CD4-positive, alpha-beta T cell (primary cell): ENCODE measurements at places on chromosomes 4 and X.

- DNase-seq = no peak
Observed at GRCh38 chr4:185307136-185307950, 88.4 kb downstream of the LRP2BP start.

- no peak for DNase-seq
Observed at GRCh38 chrX:97405031-97405660, 521.4 kb downstream of the RPA4 start.

DNA sequence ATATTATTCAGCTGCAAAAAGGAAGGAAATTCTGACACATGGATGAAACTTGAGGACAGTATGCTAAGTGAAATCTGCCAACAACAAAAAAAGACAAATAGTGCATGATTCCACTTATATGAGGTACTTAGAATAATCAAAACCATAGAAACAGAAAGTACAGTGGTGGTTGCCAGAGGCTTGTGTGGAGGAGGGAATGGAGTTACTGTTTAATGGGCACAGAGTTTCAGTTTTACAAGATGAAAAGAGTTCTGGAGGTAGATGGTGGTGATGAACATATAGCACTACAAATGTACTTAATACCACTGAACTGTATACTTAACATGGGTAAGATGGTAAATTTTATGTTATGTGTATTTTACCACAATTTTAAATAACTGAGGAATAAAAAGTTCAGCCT lies 212.0 kb upstream of the KLF3 start:
- DNase-seq = no peak

DNA sequence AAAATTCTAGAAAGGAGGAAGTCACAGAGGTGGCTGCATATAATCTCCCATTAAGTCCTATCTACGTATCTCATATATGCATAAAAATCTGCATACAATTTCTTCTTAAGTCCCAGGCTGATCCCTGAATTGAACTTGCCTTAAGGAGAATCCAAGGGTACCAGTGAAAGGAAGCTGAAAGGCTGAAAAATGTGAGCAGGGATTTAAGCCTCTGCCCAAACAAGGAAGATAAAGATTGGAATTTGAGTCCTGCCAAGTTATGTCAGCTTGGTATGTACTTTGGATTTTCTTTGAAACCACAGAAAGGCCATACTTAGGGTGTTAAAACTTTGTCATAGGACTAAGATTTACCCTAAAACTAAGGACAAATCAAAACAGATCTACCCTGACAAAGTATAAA lies 26.5 kb upstream of the GEMIN8 start:
- no peak for DNase-seq

DNA sequence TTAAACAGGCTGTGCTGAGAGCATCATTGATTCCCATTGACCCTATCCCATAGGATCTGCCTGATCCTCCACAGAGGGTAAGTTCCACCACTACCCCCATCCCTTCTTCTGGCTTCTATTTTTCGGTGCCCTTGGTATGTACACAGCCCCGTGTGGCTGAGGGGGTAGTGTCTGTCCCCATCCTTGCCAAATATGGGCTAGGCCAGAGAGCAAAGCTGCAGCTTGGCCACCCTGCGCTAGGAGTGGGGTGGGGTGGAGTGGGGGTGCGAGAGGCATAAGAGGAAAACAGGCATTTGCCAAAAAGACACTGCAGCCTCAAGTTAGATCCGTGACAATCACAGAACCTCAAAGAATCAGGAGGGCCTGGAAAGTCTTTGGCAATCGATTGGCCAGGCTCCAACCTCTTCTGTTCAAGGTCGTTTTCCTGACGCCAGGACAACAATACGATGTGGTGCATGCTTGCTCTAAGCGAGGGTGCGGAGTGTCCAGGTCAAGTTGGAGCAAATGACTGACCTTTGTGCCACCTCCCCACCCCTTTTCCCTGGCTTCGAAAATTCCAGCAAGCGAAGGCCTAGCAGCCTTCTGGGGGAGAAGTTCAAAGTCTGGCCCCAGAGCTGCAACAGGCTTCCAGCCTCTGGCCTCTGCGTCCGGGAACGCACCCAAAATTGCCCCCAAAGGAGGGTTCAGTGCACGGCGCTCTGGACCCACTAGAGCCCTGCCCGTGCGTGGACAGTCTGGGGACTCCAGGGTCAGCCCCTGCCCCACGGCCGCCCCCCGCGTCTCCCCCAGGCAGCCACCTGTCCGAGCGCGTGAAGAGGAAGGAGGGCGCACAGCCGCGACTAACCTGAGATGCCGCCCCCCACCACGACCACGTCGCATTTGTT lies 598 bp downstream of the MAOB start:
- DNase-seq = no peak

GRCh38 chr4:140170299-140170698 lies 16.3 kb upstream of the MAML3 start:
- no peak for DNase-seq

DNA sequence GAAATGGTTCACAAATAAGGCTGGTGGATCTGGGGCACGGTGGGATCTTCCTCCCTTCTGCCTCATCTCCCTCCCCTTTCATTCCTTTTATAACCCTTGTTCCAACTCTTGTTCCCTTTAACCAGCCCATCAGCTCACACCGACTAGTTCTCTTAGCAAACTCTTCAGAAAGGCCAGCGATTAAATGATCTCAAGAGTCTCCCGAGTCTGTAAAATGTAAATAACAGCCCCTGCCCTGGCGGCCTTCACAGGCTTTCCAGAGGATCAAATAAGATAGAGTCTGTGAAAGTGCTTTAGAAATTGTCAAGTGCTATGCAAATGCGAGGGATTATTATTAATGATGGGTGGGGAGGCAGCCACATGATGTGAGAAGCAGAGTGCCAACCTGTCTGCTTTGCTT lies 27.1 kb downstream of the TSC22D3 start:
- DNase-seq = no peak

DNA sequence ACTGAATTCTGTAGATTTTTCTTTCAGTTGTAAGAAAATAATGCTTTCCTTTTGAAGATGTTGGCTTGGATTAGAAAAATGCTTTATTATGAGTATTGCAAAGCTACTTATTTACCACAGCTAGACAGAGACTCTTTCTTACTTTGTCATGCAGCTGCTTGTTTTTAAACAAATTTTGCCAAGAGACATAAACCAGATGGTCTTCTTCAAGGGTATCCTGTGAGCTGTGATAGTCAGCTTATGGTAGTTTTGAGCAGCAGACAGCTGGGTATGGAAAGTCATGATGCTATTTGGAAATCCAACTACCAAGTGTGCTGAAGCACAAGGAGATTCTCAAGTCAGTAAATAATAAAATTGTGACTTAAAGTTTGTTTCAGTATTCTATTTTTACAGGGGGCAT lies 941.5 kb downstream of the DMD start:
- DNase-seq = no peak

GRCh38 chr4:6465955-6466354 lies 6.5 kb downstream of the PPP2R2C start:
- DNase-seq = no peak

GRCh38 chrX:150690126-150690525 lies 3.1 kb upstream of the MTMR1 start:
- DNase-seq = no peak

DNA sequence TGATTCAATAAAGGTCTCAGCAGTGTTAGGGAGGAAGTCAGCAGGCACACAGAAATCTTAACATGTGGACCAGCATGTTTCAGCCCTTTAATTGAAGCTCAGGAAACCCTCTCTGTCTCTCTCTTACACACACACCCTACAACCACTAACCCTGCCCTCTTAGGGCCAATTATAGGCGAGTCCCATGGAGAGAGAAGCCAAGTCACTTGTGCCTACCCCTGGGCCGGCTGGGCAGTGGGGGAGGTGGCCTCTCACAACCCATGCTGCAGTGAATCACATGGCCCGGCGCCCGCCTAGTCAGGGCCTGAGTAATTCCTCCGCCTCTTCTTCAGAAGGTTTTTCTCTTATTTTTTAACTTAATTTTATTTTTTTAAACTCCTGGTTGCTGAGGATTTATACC lies 3.7 kb downstream of the FGD1 start:
- DNase-seq = no peak

GRCh38 chr4:88697141-88697540 lies 488 bp downstream of the NAP1L5 start:
- peak; percentile 55 for DNase-seq

DNA sequence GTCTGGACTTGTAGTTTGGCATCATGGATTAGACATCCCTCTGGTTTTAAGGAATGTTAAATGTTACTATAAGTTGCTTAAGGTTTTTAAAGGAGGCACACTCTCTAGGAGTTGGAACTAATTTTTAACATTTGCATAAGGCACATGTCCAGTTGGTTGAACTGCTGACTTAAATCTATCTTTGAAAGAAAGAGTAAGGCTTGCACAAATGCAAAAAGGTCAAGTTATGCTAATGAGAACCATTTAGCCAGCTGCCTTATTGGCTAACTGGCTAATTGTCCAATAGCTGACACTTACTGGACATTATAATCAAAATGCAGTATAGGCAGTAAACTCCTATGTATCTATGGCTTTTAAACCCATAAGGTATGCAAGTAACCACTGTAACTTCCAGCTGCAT lies 206.1 kb upstream of the TTC29 start:
- no peak for DNase-seq

- DNase-seq = no peak
Observed at GRCh38 chr4:73860181-73860580, 7.1 kb downstream of the PF4V1 start.
